ENCODE measurements at places on chromosomes 7 and 10.

GRCh38 chr7:141950806-141951205 is 4.0 kb upstream of the CLEC5A start:
- no peak for DNase-seq

DNA sequence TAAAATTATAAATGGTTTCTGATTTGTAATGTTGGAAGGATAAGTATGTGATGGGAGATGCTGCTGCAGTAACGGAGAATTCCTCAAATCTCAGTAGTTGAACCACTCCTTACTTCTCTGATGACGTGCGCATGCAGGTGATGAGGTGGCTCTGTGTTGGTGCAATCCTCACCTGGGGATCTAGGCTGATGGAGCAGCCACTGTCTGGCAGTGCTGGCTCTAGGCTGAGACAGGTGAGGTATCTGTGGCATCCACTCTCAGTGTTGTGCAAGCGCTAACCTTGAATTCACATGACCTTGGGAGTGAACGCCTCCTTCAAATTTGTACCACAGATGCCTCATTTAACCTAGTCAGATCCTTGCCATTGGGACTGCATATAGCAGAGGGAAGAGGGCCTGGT is 35.0 kb downstream of the LHFPL3 start:
- no peak for DNase-seq

- no peak for DNase-seq
These were observed 1.8 kb upstream of the CLDN15 start for GRCh38 chr7:101239191-101239950.

DNA sequence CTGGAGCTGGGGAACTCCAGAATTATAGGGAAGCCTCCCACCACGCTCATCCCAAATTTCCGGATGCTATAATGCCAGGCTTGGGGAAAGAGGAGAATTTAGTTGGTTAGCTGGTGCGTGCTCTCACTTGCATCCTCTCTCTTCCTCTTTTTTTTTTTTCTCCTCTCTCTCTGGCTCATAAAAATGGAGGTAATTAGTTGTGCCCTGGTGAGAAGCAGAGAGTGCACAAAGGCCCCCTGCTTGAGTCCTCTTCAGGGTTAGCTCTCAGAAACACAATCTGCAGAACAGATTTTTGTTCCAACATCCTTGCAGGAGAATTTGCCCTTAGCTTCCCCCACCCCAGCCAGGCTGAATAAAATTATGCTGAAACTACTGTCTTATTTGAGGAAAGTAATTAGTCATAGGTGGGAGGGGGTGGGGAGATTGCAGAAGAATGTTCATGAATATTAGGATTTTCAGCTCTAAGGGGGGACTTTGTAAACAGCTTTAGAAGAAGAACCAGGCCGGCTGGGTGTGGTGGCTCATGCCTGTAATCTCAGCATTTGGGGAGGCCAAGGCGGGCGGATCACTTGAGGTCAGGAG is 7.6 kb downstream of the SERPINE1 start:
- DNase-seq = no peak

DNA sequence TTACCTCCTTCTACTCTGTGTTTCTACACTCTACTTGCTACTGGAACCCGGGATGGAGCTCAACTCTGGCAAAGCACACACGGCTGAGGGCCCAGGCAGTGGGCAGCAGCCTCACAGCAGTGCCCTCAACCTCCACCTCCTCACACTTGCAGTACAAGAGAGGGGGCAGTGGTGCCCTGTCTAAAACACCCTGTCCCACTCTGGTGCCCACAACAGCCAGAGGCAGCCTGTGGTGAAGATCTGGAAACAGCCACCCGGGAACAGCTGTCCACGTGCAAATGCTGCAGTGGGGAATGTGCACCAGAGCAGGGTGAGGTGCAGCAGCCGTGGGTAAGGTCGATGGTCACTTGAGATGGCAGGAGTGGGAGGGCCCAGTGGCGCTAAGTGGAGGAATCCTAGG is 13.7 kb downstream of the MAT1A start:
- no peak for DNase-seq

DNA sequence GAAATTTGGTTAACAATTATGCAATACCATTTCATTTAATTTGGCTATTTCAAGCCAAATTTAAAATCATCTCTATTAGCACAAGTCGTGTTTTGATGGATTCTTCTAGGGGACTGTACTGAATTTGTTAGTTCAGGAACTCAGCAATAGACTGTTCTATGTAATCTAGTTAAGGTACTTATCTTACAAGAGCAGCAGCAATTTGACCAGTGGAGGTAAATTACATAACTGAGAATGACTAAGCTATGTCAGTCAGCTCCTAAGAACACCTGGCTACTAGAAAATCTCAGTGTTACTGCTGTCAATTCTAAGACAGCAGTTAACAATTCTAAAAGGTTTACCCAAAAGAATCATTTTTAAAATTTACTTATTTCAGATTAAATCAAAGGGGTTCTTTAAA is 513.9 kb upstream of the ZWINT start:
- DNase-seq = no peak

DNA sequence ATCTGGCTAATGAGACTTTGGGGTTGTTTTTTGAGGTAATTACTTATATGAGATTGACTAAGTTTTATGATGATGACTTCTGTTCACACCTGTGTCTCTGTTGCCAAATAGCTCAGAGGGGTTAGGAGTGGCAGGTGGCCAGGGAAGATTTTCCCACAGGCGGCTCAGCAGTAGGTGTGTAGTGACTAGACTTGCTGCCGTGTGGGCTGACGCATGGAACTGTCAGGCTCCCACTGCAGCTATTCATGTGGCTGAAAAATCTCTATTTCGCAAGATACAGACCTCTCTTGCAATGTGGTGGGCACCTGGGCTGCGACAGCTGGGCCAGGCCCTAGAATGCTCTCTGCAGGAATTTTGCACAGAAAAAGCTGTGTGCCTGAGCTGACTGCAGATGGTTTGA is 1.4 kb downstream of the CPA4 start:
- no peak for DNase-seq

GRCh38 chr10:3828404-3829155 is 43.6 kb upstream of the KLF6 start:
- DNase-seq = no peak

GRCh38 chr10:46311501-46311951 is 24.7 kb downstream of the ANTXRL start:
- DNase-seq = no peak

DNA sequence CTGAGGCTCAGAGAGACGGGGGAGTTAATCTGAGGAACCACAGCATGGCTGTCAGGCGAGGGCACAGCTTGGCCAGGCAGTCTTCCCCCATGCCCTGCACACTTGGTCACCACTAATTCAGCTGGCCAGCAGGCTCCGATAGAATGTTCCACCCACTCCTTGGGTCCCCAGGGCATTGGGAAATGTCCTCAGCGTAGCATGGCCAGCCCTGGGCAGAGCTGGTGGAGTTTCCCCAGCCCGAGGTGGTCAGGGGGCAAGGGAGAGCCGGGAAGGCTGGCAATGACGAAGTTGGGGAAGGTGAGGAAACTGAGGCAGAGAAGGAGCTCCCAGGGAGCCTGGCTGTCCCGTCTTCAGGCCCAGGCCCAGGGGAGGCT is 12.1 kb upstream of the GRIFIN start:
- DNase-seq = no peak

GRCh38 chr7:56063500-56063881 is 595 bp upstream of the SUMF2 start:
- DNase-seq = no peak

GRCh38 chr10:73992899-73993788 is 4.8 kb upstream of the VCL start:
- no peak for DNase-seq

Measured in stimulated activated CD4-positive, alpha-beta T cell treated with anti-CD3 and anti-CD28 coated beads, TNF-alpha, amount 100 ng/mL, for 4 hours (primary cell).